ENCODE measurements at places on chromosomes 2 and 18.

DNA sequence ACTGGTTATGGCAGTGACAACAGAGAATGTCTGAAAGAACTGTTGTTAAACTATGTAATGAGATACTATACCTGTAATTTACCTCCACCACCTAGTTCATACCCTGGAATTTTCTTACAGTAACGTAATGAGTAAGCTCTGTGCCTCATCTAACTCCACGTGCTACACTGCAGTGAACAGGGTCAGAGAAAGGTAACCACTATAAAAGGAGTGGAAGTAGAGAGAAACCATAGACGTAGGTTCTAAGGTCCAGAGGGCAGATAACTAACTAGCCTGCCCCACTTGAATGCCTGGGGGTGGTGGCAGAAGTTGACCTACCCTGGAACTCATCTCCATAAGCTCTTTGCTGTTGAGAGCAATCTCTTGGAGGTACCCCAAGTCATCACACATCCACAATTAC lies 32.0 kb upstream of the B4GALT6 start:
- no peak for DNase-seq

GRCh38 chr18:41753826-41754225 lies 201.2 kb upstream of the PIK3C3 start:
- DNase-seq, result no peak

DNA sequence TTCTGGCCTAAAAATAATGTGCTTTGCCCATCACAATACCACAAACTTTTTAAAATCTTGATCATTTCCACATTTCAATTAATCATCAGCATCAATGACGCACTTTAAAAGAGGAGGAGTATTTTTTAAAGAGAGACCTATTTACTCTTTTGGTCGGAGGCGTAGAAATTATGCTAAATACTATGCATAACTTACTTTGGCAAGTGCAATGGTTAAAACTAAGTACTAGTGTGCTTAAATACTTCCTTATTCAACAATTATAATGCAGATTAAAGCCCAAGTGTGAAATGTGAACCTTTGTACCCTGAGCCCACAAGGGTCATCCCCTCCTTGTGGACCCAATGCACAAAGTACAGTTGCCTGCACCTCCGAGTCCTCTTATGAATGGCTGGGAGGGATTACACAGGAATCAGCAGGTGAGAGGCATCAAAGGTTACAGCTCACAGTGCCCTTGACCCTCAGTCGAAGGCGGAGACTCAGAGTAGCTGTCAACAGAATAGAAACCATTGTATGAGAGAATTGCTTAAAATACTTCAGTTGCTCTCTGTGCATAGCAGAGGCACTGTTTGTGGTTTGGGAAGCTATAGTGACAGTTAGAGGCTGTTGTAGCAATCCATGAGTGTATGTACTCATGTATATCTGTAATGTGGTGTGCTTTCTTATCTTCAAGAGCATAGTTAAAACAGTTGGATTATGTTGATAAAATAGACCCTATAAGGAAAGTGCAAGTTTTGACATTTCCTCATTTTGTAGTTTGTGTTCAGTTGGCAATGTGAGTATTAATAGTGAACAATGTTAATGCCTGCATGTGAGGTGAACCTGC lies 151.7 kb upstream of the ITGA4 start:
- DNase-seq, result peak; percentile 85

- no peak for DNase-seq
Observed at GRCh38 chr2:115543024-115543423, 1100.6 kb downstream of the DPP10 start.

- no peak for DNase-seq
Observed at GRCh38 chr2:228426502-228427216, 245.2 kb upstream of the SPHKAP start.

DNA sequence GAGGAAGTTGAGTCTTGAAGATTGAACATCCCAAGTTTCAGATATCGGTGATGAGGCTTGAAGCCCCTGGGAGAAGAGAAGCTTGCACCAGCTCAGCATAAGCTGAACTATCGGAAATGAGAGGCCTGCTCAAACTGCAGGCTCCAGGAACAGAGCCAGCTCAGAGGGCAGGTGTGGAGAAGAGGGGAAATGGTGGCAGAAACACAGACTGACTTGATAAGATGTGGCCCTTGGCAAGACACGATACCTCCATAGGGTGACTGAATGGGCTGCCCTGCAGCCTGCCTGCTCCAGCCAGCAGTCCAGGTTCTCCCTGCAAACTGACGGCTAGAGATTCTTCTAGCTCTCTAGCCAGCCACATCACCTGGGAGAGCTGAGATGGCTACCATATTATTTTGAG lies 86.6 kb downstream of the MYT1L start:
- DNase-seq, result no peak

DNA sequence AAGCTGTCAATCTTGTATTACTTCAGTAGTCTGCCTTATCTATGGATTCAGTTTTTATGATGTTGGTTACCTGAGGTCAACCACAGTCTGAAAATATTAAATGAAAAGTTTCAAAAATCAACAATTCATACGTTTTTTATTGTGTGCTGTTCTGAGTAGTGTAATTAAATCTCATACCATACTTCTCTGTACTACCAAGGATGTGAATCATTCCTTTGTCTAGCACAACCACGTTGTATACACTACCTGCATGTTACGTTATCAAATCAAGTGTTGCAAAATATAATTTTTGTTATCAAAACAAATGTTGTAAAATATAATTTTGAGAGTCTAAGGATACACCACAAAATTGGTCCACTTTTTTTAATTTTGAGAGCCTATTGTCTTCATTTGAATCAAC lies 590.2 kb upstream of the SETBP1 start:
- no peak for DNase-seq

GRCh38 chr2:195559431-195559914 lies 97.6 kb upstream of the SLC39A10 start:
- DNase-seq, result peak; percentile 90

DNA sequence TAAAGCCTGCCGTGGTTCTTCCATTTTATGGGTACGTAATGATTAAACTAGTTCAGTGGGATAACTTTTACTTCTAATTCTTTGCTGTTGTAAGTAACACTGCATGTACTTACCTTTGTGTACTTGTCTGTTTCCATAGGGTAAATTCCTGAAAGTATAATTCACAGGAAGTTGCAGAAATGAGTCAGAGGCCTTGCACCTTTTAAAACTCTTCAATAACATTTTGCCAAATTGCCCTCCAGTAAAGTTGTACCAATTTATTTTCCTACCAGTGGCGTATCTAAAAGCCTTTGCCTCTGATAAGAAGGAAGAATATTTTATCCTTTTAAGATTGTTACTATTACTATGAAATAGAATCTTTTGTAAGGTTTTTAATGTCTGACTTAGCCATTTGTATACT lies 65.1 kb downstream of the CAB39 start:
- DNase-seq, result no peak

DNA sequence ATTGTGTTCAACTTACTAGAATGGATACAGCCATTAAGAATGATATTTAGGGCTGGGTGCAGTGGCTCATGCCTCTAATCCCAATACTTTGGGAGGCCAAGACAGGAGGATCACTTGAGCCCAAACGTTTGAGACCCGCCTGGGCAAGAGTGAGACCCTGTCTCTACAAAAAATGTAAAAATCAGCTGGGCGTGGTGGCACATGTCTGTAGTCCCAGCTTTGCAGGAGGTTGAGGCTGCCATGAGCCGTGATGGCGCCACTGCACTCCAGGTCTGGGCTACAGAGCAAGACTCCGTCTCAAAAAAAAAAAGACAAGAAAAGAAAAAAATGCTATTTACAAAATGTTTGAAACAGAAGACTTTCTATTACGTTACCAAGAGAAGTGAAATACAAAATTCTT lies 30.0 kb downstream of the REEP1 start:
- no peak for DNase-seq

DNA sequence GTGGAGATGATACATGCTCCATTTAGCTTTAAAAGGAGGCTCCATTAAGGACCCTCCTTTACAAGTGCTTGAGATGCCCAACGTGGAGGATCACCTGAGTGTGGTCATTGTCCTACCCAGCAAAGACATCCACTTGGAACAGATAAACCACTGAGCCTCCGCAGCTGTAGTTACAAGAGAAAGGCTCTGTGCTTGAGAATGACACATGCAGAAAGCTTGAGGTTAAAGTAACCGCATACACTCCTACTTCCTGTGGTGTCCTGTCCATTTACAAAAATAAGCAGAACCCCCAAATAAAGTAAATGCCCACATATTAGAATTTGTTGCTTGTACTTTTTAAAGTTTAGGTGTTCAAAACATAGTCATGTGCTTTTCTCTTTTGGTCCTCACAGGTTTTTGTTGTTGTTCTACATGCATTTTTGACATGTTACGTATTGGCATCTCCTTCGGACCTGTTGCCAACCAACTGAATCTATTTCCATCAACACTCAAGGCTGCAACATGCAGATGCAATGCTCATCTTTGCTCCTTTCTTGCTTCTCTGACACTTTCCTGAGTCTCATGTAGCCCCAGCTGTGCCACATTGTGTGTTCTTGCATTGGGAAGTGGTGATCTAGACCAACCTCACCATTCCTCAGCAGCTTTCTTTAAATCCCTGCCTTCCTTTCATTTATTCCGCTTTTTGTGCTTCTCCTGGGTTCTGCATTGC lies 56.0 kb downstream of the SERPINB7 start:
- no peak for DNase-seq

DNA sequence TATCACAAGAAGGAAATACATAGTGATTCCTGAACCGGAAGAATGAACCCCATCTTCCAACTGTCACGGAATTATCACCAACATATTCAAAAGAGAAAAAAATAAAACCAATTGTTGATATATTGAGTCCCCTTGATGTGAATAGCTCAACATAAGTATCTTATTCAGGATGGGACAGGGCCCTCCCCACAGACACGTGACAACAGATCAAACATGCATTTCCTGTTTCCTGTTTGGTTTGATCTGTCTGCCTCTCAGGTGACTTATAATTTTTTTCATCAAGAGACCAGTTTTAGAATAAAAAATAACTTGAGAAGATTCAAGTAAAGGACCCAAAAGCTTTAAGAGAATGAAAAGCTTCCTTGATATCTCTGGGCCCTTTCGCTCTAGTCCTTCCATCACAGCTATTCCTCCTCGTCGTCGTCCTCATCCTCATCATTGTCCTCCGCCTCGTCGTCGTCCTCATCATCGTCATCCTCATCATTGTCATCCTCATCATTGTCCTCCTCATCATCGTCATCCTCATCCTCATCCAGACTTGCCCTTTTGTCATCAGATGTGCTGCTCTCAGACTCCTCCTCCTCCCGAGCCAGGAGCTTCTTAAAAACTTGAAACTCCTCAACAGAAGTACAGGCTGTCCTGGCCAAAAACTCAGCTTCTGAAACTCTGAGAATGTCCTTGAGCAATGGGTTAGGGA lies 6.3 kb downstream of the MTERF4 start:
- no peak for DNase-seq

GRCh38 chr18:48548011-48548771 lies 9.4 kb downstream of the CTIF start:
- no peak for DNase-seq

GRCh38 chr2:241295326-241296095 lies 20.0 kb downstream of the HDLBP start:
- no peak for DNase-seq

DNA sequence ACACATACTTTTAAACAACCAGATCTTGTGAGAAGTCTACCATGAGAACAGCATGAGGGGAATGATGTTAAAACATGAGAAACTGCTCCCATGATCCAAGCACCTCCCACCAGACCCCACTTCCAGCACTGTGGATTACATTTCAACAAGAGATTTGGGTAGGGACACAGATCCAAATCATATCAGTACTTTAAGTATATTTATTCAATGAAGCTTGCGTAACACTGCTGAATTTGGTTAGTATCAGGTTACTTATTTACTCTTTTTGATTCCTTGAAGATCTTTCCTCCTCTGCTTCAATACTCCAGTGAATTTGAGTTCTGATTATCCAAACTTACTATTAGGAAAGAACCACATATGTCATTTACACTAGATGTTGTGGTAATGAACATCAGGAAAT lies 418.6 kb downstream of the PIK3C3 start:
- DNase-seq, result no peak

DNA sequence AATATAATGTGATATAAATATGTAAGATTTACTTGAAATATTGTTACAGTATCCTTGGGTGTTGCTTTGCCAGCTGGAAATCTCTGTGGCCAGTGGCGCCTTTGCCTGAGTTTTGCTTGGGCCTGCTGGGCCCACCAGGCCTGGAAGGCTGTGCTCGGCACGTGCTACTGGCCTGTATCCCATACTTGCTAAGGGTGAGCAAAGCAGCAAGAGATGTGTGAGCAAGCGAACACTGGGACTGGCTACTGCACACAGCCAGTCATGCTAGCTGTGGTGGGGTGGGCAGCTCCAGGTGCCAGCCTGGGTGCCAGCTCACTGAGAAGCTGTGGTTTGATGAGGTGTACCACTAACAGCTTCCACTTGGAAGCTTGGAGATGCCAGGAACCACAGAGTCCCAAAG lies 299.1 kb upstream of the GALNT5 start:
- DNase-seq, result no peak

- no peak for DNase-seq
Observed at GRCh38 chr2:172147944-172148650, 45.4 kb upstream of the DLX2 start.

- peak; percentile 94 for DNase-seq
Observed at GRCh38 chr2:95402370-95403203, at the start of gene FAHD2A. Gene FAHD2A (plus strand): TSS chr2:95402708. CDS start chr2:95405559, 2,851 bp downstream.

DNA sequence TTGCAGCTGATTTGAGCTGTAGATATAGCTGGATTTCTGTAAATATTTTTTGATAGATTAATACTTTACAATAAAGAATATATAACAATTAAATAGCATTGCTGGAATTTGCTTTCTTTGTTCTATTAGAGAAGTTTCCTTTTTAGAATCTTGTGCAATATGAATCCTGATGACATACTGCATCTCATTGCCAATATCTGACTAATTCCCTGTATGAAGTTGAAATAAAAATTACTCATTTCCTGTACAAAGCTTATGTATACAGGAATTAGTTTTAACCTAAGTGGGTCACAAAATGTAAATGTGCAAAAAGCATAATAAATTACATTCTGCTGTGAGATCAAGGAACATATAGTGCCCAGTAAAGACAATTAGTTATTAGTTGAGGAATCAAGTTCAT lies 72.8 kb upstream of the TMEFF2 start:
- DNase-seq, result no peak

GRCh38 chr2:168180914-168181313 lies 66.5 kb downstream of the STK39 start:
- DNase-seq, result no peak

DNA sequence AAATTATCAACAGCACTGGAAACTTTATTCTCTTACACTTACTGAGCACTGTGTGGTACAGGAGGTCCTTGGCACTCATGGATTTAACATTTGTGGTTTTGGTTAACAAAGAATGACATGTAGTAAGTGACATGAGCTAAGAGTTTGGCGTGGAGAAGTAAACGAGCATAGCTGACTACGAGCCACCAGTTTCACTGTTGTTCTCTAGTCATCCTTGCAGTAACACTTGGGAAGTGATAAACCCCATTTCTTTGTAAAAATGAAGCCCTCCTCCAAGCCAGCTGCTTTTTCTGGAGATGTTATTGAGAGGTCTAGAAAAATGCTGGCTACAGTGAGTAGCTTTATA lies 32.7 kb downstream of the QPCT start:
- no peak for DNase-seq

- DNase-seq, result no peak
Observed at GRCh38 chr18:13973061-13973575, 57.8 kb upstream of the MC2R start.

DNA sequence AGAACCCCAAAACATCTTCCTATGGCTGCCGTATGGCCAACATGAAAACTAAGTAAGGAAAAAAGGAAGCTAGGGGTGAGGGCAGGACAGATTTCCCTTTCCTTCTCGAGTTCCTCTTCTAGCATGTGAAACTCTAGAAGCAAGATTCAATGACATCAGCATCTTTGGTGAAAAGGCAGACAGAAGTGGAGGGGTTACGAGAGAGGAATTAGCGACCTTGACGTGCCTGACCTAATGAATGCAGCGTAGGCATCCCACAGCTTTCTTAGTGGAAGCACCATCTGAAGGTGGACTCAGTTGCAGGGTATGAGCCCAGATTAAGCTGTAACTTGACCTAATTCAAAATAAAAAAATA lies 47.9 kb upstream of the PELI1 start:
- DNase-seq, result no peak
